Stimulated activated CD4-positive, alpha-beta T cell treated with anti-CD3 and anti-CD28 coated beads, Interleukin-15, amount 100 ng/mL, for 1 hour (primary cell): ENCODE measurements at places on chromosomes 12 and 14.

- no peak for DNase-seq
Measured at GRCh38 chr14:94685166-94685581, 73.0 kb downstream of the SERPINA3 start.

GRCh38 chr14:58455593-58456265 is 28.2 kb downstream of the KIAA0586 start:
- no peak for DNase-seq

- DNase-seq: no peak
Measured at GRCh38 chr12:63480186-63480585, 188.1 kb downstream of the DPY19L2 start.

DNA sequence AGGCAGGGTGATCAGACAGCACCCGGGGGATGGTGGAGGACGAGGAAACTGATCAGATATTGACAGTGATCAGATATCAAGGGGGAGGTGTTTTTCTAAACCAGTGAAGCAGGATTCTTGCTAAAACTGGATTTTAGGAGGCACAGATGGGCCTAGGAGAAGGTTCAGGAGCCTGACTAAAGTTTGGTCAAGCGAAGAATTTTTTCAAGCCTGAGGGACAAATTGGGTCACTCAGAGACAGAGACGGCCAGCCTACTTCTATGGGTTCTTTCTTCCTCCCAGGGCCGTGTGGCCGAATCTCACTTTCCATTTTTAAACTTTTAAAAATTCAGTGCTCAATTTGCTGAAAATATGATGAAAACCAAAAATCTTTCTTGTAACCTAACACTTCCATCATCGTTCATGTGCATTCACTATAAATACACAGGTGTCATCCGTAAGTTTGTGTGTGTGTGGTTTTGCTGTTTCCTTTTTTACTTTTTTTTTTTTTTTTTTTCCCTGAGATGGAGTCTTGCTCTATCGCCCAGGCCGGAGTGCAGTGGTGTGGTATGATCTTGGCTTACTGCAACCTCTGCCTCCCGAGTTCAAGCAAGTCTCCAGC is 68.5 kb downstream of the RIN3 start:
- DNase-seq: no peak

DNA sequence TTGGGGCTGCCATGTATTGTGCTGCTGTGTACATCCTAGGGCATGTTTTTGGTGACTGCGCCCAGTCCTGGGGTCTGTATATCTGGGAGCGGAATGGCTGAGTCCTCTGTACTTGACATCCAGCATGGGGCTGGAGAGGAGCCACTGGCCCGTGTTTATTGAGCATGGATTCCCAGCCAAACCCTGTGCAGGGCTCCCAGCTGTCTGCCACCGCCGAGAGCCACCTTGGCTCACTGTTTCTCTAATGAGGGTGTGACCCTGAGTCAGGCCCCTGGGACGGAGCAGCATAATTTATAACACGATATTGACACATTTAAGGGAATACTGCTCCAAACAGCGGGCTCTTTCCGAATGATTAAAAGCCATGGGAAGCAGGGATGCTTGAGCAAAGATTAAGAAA is 211.5 kb upstream of the PWP1 start:
- no peak for DNase-seq

GRCh38 chr14:68628605-68629310 is 164.1 kb downstream of the ZFP36L1 start:
- DNase-seq: no peak

DNA sequence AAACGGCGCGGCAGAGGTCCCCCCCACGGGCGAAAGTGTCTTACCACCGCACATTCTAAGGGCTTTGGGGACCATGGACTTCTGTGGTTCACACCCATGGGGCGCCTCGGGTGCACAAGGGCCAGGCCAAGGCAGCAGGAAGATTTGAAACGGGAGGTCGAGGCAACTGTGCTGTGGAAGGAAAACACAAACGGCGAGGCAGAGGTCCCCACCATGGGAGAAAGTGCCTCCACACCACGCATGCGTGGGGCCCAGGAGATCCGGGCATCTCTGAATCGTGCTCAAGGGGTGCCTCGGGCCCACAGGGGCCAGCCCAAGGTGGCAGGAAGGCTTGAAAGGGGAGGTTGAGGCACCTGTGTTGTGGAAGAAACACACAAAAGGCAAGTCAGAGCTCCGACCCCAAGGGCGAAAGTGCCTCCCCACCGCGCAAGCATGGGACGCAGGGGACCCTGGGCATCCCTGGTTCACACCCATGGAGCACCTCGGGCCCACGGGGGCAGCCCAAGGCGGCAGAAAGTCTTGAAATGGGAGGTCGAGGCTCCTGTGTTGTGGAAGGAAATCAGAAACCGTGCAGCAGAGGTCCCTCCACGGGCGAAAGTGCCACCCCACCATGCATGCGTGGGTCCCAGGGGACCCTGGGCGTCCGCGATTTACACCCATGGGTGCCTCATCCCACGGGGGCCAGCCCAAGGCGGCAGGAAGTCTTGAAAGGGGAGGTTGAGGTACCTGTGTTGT is 371.0 kb downstream of the ALG10 start:
- DNase-seq: no peak

DNA sequence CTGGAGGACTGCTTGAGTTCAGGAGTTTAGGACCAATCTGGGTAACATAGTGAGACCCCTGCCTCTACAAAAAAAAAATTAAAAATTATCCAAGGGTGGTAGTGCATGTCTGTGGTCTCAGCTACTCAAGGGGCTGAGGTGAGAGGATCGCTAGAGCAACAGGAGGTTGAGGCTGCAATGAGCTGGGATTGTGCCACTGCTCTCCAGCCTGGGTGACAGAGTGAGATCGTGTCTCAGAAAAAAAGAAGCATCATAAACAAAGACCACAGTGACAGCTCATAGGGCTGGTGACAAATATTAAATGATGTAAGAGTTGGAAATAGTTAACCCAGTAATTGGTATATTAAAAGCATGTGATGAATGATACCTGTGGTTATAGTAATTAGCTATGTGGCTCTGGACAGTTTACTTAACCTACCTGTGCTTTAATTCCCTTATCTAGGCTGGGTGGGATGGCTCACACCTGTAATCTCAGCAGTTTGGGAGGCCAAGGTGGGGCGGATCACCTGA is 68.0 kb downstream of the GSC start:
- DNase-seq: no peak

- DNase-seq: no peak
Measured at GRCh38 chr12:105590571-105590970, 260.1 kb downstream of the C12orf75 start.

GRCh38 chr12:92650228-92650822 is 52.5 kb upstream of the PLEKHG7 start:
- no peak for DNase-seq

DNA sequence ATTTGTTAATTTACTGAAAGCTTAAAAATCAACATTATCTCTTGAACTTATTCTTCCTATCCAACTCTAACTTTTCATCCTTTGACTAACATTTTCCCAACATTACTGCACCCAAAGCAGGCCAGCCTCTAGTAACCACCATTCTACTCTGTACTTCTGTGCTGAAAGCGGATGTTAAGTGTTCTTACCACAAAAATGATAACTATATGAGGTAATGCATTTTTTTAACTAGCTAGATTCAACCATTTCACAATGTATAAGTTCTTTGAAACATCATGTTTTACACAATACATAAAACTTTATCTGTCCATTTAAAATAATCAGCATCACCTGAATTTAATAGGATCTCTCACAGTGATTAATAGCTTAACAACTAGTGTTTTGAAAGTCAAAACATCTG is 468.5 kb upstream of the MGAT4C start:
- DNase-seq: no peak

- no peak for DNase-seq
Measured at GRCh38 chr12:90841336-90841735, 113.6 kb downstream of the CCER1 start.

- DNase-seq: no peak
Measured at GRCh38 chr12:120761519-120761934, 35.9 kb downstream of the ACADS start.

GRCh38 chr14:97571866-97572555 is 774.8 kb downstream of the VRK1 start:
- no peak for DNase-seq

DNA sequence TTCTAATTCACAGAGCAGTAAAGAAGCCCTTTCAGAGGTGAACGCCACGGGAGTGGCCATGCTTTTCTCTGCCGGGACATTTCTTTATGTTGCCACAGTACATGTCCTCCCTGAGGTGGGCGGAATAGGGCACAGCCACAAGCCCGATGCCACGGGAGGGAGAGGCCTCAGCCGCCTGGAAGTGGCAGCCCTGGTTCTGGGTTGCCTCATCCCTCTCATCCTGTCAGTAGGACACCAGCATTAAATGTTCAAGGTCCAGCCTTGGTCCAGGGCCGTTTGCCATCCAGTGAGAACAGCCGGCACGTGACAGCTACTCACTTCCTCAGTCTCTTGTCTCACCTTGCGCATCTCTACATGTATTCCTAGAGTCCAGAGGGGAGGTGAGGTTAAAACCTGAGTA is 26.2 kb upstream of the PLEKHD1 start:
- DNase-seq: no peak

- no peak for DNase-seq
Measured at GRCh38 chr14:103239751-103240150, 94.3 kb upstream of the EIF5 start.
